ENCODE measurements at places on chromosomes 3 and 15.

DNA sequence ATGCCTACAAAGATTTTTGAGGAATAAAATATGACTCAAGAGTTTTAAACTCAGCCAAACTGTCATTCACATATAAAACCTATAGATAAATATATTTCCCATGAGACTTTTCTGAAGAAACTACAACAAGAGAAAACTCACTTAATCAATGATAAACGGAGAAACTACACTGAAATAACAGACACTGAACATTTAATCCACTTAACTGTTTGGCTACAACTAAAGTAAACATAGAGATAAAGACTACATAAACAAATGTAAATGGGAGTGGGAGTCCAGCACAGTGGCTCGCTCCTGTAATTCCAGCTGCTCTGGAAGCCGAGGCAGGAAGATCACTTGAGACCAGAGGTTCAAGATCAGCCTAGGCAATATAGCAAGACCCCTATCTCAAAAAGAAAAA, 79.2 kb downstream of the MEX3B start:
- H3K36me3 ChIP-seq, result peaks cover 28% of the 10 kb centered on the region
- no peak overlapping the region for H3K4me3 ChIP-seq
- H3K27ac ChIP-seq, result no peak overlapping the region
- H3K27me3 ChIP-seq, result no peaks in the 10 kb centered on the region
- no peak for DNase-seq

DNA sequence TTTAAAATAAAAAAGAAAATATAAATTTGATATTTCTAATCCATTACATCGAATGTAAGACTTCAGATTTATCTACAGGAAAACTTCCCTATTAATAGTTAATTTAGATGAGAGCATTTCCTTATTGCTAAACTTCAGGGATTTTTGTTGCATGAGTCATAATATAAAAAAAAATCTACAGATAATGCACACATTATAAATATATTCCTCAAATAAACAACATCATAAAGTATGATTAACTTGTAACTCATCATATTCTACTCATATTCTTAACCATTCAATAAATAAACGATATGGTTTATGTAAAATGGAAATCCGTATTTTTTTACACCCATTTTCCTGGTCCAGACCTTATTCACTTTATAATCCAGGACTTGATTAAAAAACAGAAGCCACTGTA, 477.0 kb downstream of the EPHA3 start:
- H3K4me1 ChIP-seq, result no peaks in the 10 kb centered on the region
- no peak for DNase-seq
- no peaks in the 10 kb centered on the region for H3K36me3 ChIP-seq
- no peak overlapping the region for H3K4me3 ChIP-seq

DNA sequence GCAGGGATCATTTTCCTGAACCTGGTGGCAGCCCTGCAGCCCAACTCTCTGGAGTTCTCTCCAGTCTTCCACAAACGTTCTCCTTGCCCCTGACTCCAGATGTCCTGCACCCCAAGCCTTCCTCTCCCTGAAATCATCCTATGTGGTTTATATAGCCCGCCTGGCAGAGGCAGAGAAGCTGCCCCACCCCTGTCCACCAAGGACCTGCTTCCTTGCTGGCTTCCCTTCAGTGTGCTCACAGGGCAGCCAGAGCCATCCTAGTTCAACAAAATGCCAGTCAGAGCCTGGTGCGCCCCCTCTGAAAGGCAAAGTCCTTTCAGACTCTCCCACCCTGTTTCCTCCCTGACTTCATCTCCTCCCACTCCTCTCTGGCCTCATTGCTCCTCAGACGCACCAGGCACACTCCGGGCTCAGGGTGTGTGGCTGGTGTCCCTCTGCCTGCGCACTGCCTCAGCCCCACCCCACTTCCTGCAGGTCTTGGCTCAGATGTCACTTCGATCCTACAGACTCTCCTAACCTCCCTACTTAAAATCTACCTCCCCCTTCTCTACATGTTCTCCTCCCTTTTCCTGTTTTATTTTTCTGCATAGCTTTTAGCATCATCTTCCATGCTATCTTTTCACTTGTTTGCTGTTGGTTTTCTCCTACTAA, 5.9 kb downstream of the KBTBD13 start:
- no peaks in the 10 kb centered on the region for H3K36me3 ChIP-seq
- peak overlapping the region; percentile 52 for H3K4me3 ChIP-seq
- H3K27me3 ChIP-seq, result peaks cover 22% of the 10 kb centered on the region
- DNase-seq, result peak; percentile 48

GRCh38 chr3:156491192-156491591, 63.7 kb downstream of the SSR3 start:
- no peaks in the 10 kb centered on the region for H3K4me1 ChIP-seq
- no peaks in the 10 kb centered on the region for H3K27me3 ChIP-seq
- no peak overlapping the region for H3K27ac ChIP-seq
- H3K4me3 ChIP-seq, result no peak overlapping the region
- no peak for DNase-seq

DNA sequence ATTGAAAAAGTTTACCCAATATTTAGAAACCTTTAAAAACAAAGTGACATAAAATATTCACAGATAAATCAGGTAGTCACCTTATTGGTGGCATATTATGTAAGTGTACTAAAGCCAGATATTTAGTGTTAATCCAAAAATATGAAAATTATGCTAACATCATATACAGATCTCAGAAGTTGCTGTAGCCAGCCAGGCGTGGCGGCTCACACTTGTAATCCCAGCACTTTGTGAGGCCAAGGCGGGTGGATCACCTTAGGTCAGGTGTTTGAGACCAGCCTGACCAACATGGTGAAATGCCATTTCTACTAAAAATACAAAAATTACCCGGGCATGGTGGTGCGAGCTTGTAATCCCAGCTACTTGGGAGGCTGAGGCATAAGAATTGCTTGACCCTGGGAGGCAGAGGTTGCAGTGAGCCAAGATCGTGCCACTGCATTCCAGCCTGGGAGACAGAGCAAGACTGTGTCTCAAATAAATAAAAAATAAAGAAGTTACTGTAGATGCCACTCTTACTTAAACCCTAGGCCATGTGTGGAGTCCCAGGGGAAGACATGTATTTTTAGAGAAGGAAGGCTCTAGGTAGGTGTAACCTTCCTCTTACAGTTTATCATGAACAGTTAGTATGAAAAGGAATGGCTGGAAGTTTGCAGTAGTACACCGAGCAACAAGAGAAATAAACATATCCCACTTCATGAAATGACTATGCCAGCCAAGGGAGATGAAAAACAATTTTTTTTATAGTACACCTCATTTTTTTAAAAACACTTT, 9.6 kb downstream of the SETD5 start:
- no peak overlapping the region for H3K4me3 ChIP-seq
- peak overlapping the region; percentile 42 for H3K27ac ChIP-seq
- DNase-seq, result no peak
- no peaks in the 10 kb centered on the region for H3K27me3 ChIP-seq

- H3K4me1 ChIP-seq, result no peaks in the 10 kb centered on the region
- no peak overlapping the region for H3K4me3 ChIP-seq
- H3K27ac ChIP-seq, result no peak overlapping the region
- H3K36me3 ChIP-seq, result peaks cover 8% of the 10 kb centered on the region
- no peaks in the 10 kb centered on the region for H3K27me3 ChIP-seq
Observed at GRCh38 chr3:189606774-189607173, 24.4 kb upstream of the TP63 start.

DNA sequence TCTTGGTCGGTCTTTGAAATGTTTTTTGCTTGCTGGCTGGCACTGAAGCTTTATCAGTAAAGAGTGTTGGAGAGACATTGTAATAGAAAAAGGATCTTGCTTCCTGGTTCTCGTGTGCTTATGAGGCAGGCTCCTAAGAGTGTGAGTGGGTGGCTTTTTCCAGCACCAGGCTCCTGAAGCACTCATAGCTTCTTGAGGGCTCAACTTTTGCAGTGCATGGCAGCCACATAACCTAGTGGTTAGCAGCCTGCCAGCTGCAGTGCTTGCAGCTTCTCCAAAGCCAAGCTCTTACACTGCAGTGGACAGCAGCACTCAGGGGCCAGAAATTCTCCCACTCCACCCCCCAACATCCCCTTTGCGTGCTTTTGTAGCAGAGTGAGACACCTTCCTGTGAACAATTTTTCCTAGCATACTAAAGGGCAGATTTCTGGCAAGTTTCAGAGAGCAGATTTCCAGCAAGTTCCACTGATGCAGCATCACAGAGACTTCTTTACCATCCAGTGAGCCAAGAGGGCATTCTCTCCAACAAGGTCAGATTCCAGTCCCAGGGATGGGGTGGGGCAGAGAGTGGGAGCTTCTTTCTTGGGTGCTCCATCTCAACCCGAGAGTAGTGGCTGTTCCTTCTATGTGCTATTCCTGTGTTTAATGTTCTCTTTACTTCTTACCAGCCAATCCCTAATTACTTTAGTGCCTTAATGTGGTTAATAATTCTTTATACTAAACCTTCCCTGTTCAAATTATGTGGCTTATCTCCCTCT, 15.8 kb upstream of the ARHGEF26 start:
- no peak overlapping the region for H3K27ac ChIP-seq
- no peak for DNase-seq
- no peaks in the 10 kb centered on the region for H3K27me3 ChIP-seq
- H3K4me3 ChIP-seq, result no peak overlapping the region

GRCh38 chr15:101161656-101162055, 90.2 kb downstream of the CHSY1 start:
- H3K27me3 ChIP-seq, result peaks cover 18% of the 10 kb centered on the region
- peaks cover 35% of the 10 kb centered on the region for H3K36me3 ChIP-seq
- no peak overlapping the region for H3K4me3 ChIP-seq
- no peak for DNase-seq

- no peak overlapping the region for H3K4me3 ChIP-seq
- no peaks in the 10 kb centered on the region for H3K27me3 ChIP-seq
- no peak overlapping the region for H3K27ac ChIP-seq
- DNase-seq, result no peak
Observed at GRCh38 chr3:100389025-100389424, 11.9 kb downstream of the TOMM70 start.

GRCh38 chr3:56748663-56749231, 53.0 kb downstream of the ARHGEF3 start:
- H3K27me3 ChIP-seq, result no peaks in the 10 kb centered on the region
- H3K36me3 ChIP-seq, result no peaks in the 10 kb centered on the region

DNA sequence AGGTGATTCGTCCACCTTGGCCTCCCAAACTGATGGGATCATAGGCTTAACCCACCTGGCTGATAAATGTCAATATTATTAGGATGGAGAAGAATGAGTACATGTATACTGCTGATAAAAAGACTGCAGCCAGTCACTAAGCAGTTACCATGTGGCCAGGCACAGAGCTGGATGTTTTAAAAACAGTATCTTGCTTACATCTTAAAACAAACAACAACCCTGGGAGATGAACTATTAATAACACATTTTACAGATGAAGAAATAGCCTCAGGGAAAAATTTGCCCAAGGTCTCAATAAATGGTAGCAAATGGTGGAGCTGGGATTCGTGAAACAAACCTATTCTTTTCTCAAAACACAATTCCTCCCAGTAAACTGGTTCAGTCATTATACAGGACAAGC, 18.1 kb downstream of the IL17RD start:
- no peaks in the 10 kb centered on the region for H3K27me3 ChIP-seq
- peaks cover 18% of the 10 kb centered on the region for H3K36me3 ChIP-seq
- DNase-seq, result no peak

DNA sequence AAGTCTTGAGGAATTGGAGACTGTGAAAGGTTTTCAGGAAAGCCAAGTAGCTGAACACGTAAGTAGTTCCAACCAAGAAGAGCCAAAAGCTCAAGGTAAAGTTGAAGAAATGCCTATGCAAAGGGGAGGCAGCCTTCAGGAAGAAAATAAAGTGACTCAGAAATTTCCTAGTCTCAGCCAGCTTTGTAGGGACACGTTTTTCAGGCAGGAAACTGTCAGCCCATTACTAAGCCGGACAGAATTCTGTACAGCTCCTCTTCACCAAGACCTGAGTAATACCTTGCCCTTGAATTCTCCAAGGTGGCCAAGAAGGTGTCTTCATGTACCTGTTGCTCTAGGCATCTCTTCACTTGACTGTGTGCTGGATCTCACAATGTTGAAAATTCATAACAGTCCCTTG, 48.6 kb downstream of the CDAN1 start:
- no peak for DNase-seq
- H3K27me3 ChIP-seq, result no peaks in the 10 kb centered on the region
- H3K27ac ChIP-seq, result no peak overlapping the region
- no peak overlapping the region for H3K4me3 ChIP-seq

GRCh38 chr3:96467639-96468038, 346.8 kb upstream of the EPHA6 start:
- H3K4me3 ChIP-seq, result no peak overlapping the region
- no peaks in the 10 kb centered on the region for H3K27me3 ChIP-seq
- no peaks in the 10 kb centered on the region for H3K4me1 ChIP-seq
- H3K27ac ChIP-seq, result no peak overlapping the region
- no peaks in the 10 kb centered on the region for H3K36me3 ChIP-seq
- no peak for DNase-seq

DNA sequence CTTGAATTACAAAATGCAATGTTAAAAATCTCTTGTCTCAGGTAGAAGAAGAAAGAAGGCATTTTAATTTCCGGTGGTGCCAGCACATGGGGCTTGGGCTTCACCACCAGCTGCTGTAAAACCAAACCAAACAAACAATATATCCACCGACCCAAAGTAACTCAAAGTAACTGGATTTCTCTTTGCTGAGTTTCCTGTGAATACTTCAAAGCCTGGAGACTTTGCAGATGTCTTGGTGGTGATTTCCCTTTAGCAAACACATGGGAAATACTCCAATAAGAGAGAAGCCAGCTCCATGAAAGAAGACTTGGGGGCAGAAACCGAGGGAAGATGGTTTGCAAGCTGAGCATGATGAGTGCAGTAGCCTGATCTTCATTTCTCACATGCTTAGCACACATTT, 62.6 kb downstream of the EIF4E3 start:
- H3K27ac ChIP-seq, result no peak overlapping the region
- DNase-seq, result no peak
- peaks cover 6% of the 10 kb centered on the region for H3K36me3 ChIP-seq
- H3K27me3 ChIP-seq, result no peaks in the 10 kb centered on the region
- no peak overlapping the region for H3K4me3 ChIP-seq

DNA sequence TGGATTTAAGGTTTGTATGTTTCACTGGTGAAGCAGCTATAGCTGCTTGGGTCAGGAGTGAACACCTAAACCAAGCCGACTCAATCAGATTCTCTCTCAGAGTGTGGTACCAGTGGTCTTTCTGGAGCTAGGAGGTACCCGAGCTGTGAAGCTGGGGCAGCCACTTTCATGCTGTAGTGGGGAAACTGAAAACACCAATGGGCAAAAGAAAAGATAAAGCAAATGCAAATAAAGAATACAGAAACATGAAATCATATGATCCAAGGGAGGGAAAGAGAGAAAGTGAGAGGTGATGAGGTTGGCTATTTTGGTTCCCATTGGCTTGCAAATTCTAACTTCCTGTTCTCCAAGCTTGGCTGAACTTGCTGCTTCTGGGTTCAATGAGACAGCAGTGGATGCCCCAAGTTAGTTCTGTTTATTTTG, 212.3 kb upstream of the CFAP20DC start:
- peaks cover 6% of the 10 kb centered on the region for H3K36me3 ChIP-seq
- no peaks in the 10 kb centered on the region for H3K27me3 ChIP-seq
- no peak overlapping the region for H3K27ac ChIP-seq
- DNase-seq, result no peak
